ENCODE measurements at places on chromosomes 6 and 20.

DNA sequence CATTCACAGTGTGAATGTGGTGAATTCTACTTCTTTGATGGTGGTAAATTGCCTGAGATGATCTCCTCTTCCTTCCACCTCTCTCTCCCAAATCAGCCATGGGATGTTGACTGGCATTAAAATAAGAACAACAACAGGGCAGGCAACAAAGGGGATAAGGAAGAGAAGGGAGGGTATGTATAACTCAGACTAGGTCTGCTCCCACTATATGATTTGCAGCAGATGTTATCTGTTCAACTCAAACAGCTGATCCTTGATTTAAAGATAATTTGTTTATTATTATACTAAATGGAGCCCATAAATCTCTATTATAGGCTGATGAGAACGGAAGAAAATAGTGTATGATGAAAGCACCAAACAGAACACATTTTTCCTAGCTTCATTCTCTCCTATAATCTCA is 262.0 kb downstream of the BTBD3 start:
- DNase-seq = no peak

DNA sequence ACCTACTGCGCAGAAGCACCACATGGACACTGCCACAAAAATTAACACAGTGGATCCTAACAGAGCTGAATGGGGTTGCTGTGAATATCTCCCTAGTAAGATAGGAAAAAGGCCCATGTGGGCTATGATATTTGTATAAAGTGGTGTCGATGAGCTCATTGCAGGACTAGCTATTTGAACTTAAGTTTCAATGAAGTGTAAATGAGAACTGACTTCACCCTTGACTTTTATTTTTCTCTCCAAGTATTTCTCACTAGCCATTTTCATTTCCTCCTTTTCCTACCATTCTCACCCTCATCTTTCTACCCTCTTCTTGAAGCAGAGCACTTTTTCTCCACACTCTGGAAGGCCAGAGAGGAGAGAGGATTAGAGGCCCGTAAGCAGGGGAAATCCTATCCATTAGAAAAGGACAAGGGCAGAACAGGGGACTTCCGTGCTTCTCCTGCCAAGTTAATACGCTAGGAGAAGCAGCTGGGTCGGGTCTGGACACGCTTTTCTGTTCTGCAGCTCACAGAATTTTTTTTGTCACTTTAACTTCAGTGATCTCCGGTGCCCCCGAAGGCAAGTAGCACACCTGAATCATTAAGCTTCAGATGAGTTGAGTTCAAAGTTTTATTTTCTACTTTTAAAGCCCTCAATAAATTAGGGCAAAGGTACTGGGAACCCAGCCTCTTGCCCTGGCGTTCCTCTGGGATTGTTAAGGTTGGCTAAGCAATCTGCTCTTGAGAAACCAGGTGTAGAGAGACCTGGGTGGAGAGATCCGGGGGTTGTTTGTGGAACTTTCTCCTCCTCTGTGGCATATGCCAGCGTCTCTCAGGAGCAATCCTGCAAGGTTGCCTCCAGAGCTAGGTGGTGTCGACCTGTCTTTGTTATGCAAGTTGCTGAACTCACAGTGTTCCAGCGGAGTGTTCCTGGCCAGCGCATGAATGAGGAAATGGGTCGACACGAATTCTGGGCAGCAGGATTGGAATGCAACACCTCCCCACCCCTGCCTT is 56.2 kb upstream of the ARID1B start:
- no peak for DNase-seq

DNA sequence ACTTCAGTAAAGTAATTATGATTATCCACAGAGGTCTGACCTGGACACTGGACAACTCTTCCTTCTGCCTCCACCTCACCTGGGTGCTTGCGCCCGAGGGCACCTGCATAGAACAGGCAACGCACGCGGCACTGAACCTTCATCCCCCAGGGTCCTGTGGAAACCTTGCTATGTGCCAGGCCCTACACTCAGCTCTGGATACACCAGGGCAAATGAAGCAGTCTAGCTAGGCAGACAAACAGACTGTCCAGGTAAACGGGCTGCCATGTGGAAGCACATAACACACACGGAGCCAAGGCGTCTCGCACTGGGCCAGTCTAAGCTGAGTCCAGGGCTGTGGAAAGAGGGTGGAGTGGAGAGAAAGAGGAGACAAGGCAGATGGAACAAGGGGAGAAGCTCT is 109.3 kb upstream of the AFDN start:
- no peak for DNase-seq

DNA sequence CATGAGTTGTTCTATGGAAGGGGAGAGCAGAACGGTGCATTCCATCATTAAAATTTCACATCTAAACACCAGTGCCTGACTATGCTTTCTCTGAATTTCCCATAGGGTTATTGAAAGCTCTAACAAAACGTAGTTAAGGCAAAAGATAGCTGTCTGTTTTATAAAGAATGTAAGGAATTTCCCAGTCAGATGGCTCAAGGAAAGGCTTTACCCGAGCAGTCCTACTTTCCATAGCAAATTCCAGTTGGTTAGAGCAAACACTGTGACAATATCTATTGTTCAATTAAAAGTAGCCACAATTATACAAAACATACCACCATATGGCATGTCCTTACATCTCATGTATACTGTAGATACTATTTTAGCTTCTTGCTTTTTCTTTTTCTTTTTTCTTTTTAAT is 1059.5 kb upstream of the FLRT3 start:
- no peak for DNase-seq

DNA sequence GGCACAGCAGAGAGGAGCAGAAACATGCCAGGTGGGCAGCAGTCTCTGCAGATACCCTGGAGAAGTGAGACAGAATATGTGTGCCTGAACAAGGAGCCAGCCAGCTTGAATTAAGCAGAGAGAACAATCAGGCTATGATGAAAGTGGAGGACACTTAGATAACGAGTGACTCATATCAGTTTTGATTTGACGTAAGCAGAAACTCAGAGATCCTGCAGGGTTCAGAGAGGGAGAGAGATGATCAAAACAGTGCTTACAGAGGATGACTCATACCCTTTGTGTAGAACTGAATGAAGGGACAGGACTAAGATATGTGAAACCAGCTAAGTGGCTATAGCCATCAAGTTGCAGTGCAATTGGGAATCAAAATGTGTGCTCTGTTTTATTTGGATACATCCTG is 300.7 kb downstream of the TENT5A start:
- DNase-seq = no peak

- no peak for DNase-seq
Measured at GRCh38 chr6:20775981-20776380, 241.7 kb downstream of the CDKAL1 start.

GRCh38 chr6:51511081-51511480 is 576.3 kb downstream of the PKHD1 start:
- DNase-seq = no peak

DNA sequence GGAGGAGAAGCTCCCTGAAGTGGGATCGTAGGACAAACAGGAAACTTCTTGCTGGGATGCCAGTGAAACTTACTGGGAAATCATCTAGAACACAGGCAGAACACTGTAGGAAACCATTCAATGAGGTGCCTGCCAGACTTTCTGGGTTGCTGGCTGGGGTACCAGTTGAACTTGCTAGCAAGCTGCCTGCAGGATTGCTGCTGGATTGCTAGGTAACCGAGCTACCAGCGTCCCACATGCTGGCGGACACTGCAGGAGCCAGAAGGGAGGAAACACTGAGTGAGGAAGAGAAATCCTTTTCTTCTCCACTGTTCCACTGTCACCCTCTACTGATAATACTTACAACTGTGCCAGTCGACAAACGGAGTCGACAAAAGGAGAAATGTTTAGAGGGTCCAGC is 91.3 kb upstream of the SLC35B3 start:
- no peak for DNase-seq

DNA sequence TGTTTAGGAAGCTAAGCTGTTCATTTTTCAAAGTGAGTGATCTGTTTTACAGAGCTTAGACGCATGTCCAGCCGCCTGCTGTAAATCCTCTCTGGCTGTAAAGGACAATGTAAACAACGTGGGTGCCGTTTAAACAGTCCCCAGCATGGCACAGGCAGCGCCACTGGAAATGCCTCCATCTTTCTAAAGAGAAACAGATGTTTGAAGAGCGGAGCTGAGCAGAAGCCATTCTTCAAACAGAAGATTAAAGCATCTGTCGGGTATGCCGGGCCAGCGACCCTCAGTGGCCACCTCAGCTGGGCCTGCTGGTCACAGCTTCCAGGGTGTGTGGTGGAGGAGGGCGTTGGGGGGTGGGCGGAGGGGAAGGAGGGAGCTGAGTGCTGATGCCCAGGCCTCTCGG is 138.6 kb downstream of the ERMARD start:
- DNase-seq = no peak

- DNase-seq = no peak
Measured at GRCh38 chr20:47598911-47599744, 97.4 kb downstream of the NCOA3 start.

DNA sequence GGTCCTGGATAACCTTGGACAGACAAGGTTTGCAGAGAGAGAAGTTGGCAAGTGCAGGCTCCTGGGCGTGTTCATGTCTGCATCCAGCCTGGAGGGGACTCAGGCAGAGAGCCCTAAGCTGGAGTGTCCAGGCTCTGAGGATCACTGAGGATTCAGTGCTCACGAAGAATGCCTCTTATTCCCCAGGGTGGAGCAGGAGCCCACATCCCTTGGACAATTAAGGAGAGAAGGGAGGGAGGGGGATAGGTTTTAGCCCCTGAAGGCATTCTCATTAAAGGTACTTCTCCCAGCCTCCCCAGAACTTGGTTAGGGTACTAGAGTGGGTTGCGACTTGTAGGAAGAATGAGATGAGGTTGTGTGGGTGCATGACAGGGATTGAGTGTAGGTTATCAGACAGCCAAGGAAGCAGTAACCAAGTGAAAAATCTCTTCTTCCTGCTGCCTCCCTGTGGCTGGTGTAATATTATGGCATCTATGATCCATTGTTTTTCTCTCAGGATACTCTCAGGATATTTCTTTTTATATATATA is 680 bp downstream of the HLA-DPB1 start:
- no peak for DNase-seq

- no peak for DNase-seq
Measured at GRCh38 chr6:36848658-36849441, 9.6 kb upstream of the CPNE5 start.

- no peak for DNase-seq
Measured at GRCh38 chr6:97009781-97010492, 85.4 kb downstream of the KLHL32 start.

Data from activated CD4-positive, CD25-positive, alpha-beta regulatory T cell treated with anti-CD3 and anti-CD28 coated beads, Interleukin-2, amount 50 U/mL, for 16 hours (primary cell).